ENCODE measurements at places on chromosomes 12 and 14.

DNA sequence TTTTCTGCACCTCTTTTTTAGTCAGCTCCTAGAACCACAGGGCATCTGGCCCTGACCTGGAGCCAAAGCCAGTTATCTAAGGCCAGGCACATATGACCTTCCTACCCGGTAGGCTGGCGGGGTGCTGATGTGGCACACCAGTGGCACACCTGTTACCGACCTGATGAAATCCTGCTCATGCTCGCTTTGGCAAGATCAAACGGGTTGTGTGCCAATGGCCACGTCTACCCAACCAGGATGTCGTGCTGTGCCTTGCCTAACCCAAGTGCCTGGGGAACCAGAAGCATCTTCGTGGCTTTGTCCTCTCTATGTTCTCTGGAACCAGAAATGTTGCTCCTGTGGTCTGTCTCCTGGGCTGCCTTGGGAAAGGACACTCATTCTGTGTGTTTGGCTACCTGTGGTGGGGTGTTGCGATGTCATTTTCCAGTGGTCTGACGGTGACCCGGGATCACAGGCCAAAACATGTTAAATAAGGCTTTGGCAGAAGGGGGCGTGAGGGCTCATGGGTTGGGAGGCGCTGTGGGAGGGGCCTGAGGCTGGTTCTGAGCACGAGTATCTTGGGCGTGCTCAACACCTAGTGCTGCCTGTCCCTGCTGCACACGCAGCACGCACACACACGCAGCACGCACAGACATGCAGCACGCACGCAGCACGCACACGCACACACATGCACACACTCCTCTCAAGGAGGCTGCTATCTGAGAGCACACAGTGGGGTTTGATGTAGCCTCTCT is 27.9 kb downstream of the CCNK start:
- no peak for DNase-seq

DNA sequence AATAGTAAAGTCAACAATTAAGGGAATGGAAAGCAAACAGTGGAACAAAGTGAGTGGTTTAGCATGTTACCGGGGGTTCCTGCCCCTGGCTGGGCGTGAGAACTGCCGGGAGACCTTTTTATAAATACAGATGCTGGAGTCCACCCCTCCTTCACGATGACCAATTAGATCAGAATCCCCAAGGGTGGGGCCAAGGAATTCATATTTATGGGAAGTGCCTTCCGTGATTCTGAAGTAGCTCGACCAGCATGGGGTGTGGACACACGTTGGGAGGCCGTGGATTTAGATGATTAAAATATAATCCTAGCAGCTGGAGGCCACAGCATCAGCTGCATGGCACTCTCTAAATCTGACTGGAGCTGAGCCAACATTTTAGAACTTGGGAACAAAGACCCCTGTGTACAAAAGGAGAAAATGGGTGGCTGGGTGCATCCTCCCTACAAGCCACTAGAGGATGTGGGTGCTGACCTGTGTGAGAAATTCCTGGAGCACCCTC is 87.9 kb downstream of the SRRM4 start:
- DNase-seq = no peak

- DNase-seq = peak; percentile 42
Measured at GRCh38 chr14:35229084-35229791, 62.9 kb upstream of the PSMA6 start.

- DNase-seq = no peak
Measured at GRCh38 chr12:58712976-58713375, 207.3 kb downstream of the LRIG3 start.

DNA sequence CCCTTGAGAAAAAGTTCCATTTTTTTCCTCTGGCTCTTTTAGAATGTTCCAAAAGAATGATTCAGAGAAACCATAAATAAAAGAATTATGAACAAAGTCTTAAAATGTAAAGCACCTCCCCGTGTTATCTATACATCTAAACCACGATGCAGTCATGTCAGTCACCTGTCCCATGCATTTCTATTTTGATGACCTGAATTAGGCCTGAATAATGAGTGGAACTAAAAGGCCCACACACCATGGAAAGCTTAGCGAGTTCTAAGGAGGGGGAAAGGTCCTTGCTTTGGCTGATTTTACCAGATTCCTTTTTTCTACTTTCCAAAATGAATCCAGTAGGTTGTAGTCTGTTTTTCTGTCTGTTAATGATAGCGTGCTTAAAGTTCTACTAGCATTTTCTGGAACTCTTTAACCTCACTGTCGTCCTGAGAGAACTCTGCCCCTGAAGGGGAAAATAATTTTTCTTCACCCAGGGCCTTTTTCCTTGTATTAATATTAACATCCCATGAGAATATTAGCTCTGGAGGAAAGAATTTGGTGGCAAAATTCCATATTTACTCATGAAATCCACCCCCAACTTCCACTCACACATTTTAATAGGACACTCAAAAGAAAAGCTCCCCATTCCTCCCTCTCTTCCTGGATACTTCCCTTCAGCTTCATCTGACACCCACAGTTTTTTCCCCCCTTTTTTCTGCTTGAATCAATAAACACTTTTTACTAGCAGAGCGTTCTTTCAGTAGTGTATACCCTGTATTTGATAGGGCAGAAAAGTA is 266.3 kb upstream of the DIO2 start:
- DNase-seq = no peak

GRCh38 chr14:105938055-105938863 is 411.9 kb downstream of the TMEM121 start:
- DNase-seq = no peak

DNA sequence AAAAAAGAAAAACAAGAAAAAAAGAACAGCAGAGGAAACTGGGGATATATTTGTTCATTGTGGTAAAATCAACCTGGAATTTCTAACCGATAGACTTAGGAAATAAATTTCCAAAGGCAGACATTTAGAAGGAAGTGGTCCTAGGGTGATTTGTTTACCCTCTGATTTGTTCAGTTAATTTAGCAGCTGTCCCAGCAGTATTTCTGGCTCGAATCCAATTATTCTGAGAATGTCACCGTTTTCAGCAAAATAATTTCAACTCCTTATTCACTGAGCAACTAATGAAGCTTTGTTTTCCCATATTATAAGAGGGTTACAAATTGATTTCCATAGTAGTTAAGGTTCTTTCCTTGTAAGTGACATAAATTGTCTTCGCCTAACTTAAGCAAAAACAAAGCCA is 285.2 kb upstream of the SYT10 start:
- DNase-seq = no peak

DNA sequence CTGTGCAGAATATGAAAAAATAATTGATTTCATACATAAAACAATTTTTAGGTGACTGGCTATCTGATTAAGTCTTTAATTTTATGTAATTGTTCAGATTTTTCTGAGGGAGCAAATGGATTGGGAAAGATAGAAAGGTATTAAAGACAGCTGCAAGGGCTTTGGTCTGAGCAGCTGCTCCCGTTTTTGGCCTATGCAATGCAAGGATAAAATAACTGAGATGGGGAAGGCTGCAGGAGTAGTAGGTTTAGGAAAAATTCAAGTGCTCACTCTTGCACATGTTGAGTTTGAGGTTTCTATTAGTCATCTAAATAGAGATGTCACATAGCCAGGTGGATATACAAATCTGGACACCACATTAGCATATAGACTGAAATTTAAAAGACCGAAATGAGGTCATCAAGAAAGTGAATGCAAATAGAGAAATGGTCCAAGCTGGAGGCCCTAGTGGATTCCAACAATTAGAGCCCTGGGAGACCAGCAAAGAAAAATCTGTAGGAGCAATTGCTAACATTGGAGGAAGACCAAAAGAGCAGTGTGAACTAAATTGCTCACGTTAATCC is 144.0 kb downstream of the PPFIA2 start:
- no peak for DNase-seq

GRCh38 chr12:96623656-96624217 is 134.4 kb downstream of the CFAP54 start:
- no peak for DNase-seq

GRCh38 chr14:64266239-64266638 is 27.9 kb downstream of the ESR2 start:
- DNase-seq = no peak

DNA sequence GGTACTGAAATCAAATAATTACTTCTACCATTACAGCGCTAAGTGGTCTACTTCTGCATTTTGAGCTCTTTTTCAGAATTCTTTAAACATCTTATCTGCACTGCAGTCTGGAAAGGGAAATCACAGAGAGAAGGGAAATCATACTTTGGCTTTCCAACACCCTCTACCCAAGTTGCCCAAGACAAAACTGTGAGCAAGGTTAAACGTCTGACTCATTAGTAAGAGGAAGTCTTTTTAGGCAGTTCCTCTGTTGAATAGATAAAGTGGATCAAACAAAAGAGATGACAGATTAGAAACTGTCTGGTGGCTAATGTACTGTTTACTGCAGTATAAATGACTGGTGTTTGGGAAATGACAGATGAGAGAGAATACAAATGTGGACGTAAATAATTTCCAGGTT is 858.1 kb downstream of the NRXN3 start:
- no peak for DNase-seq

- DNase-seq = no peak
Measured at GRCh38 chr12:41293011-41293410, 104.9 kb downstream of the PDZRN4 start.

DNA sequence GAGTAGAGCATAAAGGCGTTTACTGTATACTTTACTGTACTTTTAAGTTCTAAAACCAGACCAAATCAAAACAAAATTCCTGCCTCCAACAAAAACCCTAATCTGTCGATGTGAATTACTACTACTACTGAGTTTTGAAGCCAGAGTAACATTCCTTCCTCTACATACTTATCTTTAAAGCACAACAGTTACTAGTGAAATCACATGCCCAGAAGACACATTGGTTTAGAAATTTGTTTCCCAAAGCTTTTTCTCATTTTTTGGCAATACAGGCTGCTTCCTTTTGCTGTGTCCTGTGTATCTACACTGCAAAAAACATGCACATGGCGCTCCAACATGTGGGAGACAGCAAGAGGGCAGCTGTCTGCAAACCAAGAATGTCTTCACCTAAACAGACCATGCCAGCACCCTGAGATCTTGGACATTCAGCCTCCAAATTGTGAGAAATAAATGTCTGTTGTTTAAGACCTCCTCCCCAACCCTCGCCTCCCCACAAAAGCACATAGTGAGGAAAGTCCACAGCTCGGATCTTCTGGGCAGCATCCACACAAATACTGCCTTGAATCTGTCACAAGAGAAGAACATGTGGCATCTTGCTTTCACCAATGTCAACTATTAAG is 21.1 kb downstream of the SETD3 start:
- DNase-seq = no peak

DNA sequence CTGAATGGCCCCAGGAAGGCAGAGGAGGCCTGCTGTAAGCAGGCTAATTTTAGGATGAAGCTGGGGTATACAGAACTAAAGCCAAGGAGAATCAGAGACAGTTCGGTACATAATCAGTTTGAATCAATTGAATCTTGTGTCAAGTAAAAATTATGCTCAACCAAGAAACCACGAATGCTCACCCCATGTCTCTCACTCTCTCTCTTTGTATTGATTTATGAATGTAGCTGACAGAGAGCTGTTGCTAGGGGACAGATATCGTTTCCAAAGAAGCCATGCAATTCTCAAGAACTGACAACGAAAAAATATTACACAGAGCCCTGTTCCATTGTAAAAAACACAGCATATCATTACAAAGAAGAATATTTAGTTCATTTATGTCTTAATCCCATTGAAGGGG is 151.1 kb upstream of the PKP2 start:
- DNase-seq = no peak

DNA sequence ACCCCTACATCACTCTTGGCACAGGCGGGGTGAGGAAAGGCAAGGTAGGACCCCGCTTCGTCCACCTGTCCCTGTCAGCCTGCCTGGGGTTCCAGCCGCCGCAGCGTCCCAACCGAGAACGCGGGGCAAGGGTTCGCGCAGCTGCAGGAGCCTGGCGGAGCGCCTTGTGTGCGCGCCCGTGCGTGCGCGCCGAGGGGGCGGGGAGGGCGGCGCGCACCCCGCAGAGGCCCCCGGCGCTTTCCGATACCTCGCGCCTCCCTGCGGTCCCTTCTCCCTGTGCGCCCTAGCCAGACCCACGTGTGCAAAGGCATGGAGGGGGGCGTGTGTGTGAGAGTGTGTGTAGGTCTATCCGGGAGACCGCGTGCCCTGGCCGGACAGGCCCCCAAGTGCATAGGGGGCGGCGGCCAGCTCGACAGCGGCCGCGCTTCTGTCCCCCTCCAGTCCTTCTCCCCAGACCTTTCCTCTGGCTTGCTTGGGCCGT is 122.4 kb downstream of the TSPAN9 start:
- DNase-seq = no peak

GRCh38 chr14:77076113-77076631 is 21.9 kb upstream of the CIPC start:
- no peak for DNase-seq

GRCh38 chr14:102819747-102820330 is 42.6 kb downstream of the TRAF3 start:
- DNase-seq = no peak

DNA sequence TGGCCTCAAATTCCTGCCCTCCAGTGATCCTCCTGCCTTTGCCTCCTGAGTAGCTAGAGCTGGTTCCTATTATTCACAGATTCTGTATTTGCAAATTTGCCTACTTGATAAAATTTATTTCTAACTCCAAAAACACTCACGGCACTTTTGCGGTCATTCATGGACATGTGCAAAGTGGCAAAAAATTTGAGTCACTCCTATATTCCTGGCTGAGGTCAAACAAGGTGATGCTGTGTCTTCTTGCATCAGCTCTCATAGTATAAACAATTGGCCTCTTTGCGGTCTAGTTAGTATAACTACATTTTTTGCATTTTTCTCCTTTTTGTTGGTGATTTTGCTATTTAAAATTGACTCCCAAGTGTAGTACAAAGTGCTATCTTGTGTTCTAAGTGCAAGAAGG is 24.7 kb downstream of the ATF1 start:
- DNase-seq = no peak

GRCh38 chr14:52175982-52176502 is 91.5 kb upstream of the PTGDR start:
- no peak for DNase-seq

GRCh38 chr12:25802143-25802542 is 156.3 kb upstream of the RASSF8 start:
- DNase-seq = no peak

DNA sequence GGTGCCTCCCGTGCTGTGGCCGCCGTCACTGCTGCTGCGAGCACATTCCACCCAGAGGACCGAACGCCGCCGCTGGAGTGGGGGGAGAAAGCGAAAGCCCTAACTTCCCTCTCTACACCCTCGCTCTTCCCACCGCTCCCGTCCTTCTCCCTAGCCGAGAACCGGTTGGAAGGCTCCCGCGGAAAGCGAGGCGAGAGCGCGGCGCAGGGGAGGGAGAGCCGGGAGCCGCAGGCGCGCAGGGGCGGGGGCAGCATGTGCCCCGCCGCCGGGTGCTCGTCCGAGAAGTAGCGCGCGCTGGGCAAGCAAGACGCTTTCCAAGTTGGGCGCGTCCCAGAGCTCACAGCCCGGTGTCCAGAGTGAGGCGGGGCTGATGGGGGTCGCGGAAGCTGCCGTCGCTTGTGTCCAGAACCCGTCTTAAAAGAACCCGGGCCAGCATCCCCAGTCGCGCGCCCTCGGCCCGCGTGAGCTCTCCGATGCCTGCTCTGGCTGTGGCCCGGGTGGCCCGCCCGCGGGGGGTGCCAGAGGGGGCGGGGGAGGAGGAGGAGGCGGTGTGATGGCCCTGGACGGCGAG is at the start of gene TRHDE:
Gene TRHDE, plus strand, starts transcription at position 280 of the 571 bp plus-strand sequence. Its CDS starts 274 bp downstream, at position 554.
- DNase-seq = peak; percentile 36

All from GM13976 (cell line).